Omental fat pad (tissue), 4 donors: ENCODE measurements at places on chromosomes 4 and X. TPM values are rescaled to one million over a fixed set of nuclear protein-coding genes. Genes with fewer than 3 reads are reported as not detected.

DNA sequence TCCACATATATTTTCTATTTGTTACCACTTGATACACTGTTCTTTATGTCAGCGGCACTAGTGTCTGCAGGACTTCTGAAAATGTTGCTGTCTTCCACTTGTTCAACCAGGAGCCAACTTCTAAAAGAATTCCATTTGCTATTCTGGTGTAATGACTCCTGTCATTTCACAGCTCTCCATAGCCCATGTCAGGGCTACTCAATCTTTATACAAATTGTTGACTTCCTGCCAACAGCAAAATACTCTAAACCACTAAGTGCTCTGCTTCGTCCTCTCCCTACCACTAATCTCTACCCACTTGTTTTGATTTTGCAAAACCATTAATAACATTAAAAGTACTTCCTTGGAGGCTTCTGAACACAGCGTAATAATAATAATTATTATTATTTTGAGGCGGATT lies 7.2 kb downstream of the CTSO start:
- DNase-seq = no peak

GRCh38 chr4:137608085-137608484 lies 75.8 kb upstream of the PCDH18 start:
- no peak for DNase-seq

GRCh38 chrX:22073928-22074327 lies 41.8 kb downstream of the PHEX start:
- DNase-seq = no peak

DNA sequence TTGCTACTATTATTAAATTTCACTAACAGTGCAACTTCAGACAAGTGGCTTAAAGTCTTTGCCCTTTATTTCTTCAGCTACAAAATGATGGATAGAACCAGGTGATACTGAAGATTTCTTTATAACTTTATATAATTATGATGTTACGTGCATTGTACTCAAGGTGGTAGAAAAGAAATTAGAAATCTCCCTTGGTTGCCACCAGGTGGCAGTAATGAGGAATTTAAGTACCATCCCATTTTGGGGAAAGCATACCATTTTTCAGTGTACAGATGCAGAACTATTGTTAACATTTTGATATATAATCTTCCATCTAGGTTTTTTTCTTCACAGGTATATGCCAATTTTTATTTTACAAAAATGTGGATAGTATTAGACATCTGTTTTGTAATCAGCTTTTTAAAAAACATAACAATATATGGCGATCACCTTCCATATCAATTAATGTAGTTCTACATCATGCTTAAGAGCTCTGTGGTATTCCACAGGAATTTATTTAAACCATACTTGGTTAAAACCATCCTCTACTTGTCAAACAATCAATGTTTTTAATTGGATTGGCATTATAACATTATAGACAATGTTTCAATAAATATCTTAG lies 37.7 kb upstream of the RAB33B start:
- DNase-seq = no peak

DNA sequence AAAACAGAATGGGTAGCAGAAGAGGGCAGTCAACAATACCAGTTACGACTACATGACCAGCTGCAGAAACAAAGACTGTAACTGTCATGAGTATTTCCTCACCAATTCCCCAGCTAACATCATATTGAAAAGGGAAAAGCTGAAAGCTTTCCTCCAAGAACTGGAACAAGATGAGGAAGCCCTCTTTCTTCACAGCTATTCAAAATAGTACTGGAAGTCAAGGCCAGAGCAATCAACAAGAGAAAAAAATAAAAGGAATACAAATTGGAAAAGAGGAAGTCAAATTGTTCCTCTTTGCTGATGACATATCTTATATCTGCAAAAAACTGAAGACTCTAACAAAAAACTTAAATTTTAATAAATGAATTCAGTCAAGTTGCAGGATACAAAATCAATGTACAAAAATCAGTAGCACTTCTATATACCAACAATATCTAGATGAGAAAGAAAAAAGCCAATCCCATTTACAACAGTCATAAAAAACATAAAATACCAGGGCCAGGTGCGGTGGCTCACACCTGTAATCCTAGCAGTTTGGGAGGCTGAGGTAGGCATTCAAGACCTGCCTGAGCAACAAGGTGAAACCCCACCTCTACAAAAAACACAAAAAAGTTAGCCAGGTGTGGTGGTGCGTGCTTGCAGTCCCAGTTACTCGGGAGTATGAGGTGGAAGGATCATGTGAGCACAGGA lies 125.4 kb downstream of the ATP8A1 start:
- DNase-seq = no peak

DNA sequence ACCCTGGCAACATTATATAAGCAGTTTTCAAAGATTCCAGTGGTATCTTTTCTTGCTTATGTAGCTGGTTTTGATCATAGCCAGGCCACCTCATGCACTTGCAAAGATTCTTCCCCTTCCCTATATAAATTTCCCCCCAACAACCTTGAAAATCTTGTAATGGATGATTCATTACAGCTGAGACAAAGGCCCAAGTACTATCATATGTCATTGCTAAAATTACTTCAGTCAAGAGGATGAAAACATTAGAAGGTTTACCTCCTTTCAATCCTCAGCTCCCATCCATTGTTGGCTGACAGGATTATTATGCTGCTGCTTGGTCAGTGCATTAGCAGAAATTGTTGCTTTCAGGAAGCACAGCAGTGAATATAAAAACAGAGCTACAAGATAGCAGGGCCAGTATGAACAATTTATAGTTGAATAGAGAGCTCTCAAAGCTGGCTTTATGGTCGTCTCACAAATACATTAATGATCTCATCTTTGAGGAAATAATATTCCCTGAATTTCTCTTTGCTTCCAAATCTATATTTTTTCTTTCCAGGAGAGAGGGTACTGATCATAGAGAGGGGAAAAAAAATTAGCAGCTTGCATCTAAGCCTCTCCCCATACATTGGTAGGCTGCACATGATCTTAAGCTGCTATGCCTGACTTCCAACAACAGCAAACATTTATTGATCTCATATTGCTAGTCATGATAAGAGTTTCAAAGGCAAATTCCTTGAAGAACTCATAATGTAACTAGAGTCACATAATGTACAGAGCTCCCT lies 7.7 kb upstream of the ARHGEF38 start:
- no peak for DNase-seq

The MAGEA2B gene
- not detected for total RNA-seq

- DNase-seq = no peak
These were observed 30.7 kb downstream of the TAF7L start for GRCh38 chrX:101260435-101260834.

The CSN1S1 gene
- total RNA-seq = not detected

- DNase-seq = no peak
These were observed 876.3 kb downstream of the C4orf33 start for GRCh38 chr4:129972257-129972656.

- no peak for DNase-seq
These were observed 89.3 kb downstream of the APBB2 start for GRCh38 chr4:41124916-41125548.

DNA sequence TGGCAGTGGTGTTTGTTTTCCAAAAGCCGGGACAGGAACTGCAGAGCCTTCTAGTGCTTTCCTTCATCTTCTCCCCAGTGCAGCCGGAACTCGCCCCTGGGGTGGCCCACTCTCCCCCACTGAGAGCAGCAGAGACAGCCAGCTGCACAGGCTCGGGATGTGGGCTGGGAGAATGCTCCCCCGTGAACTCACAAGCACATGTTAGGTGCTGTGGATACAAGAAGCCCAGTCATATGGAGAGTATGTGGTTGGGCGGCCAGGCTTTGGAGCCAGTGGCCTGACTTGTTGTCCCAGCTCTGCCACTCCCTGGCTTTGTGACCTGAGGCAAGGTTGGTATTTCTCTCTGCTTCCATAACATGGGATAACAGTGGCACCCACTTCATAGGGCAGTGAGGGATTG lies 9.4 kb upstream of the KIAA0232 start:
- no peak for DNase-seq
